Activated naive CD4-positive, alpha-beta T cell treated with anti-CD3 and anti-CD28 coated beads for 36 hours (primary cell): ENCODE measurements at places on chromosomes 5 and 9.

DNA sequence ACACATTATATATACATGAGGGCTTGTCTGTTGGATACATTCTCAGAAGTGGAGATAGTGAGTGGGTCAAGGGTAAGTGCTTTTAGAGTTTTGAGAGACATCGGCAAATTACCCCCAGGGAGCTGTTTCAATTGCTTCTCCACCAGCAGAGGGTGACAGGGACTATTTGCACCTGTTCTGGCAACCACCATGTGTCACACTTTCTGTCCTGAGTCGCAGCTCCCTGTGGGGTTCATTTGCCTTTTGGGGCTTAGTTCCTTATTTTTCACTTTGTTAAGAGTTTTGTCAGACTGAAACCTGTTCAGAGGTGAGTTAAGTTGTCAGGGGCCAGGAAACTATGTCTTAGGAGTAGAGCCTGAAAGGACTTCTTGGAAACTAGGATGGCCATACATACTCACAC lies 20.1 kb upstream of the SLC36A1 start:
- DNase-seq = peak; percentile 30

DNA sequence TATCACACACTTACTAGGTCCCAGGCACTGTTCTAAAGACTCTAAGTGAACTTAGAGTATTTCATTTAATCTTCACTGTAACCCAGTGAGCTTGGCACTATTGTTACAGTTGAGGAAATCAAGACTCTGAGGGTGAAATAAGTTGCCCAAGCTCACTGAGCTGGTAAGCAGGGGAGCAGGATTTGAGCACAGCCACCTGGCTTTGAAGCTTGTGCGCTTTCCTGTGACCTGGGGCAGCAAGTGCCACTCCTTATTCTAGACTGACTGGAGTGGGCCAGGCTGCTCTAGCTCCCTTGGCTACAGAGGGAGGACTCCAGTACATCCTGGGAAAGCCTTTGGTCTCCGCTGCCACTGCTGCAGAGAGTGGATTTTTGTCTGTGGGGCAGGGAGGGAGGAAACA lies 50.0 kb downstream of the RGS3 start:
- peak; percentile 18 for DNase-seq

- DNase-seq = no peak
Measured at GRCh38 chr5:167587772-167588437, 703.5 kb upstream of the WWC1 start.

GRCh38 chr9:6723881-6724420 lies 33.8 kb upstream of the KDM4C start:
- no peak for DNase-seq

GRCh38 chr9:3936520-3937235 lies 363.2 kb downstream of the GLIS3 start:
- no peak for DNase-seq

DNA sequence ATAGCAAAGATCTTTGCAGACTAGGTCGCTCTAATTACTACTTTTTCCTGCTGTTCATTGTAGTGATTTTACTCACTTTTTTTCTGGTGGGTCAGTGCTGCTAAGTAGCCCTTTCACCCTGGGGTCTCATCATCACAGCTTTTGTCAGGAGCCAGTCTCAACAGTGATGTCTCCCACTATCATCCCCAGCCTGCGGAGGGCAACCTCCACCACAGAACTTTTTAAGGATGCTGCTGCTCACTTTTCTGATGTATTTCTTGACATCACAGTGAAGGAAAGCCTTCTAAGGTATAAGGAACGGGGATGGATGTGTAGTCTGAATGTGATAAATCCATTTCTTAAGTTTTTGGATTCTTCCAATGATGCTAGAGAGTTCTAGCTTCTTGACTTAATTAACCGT lies 242.5 kb upstream of the RIOK2 start:
- peak; percentile 14 for DNase-seq

GRCh38 chr5:143574236-143574635 lies 170.8 kb upstream of the NR3C1 start:
- no peak for DNase-seq

- no peak for DNase-seq
Measured at GRCh38 chr5:123089914-123090660, 1.0 kb downstream of the PRDM6 start.

GRCh38 chr5:127486471-127486870 lies 31.0 kb upstream of the PRRC1 start:
- DNase-seq = no peak

DNA sequence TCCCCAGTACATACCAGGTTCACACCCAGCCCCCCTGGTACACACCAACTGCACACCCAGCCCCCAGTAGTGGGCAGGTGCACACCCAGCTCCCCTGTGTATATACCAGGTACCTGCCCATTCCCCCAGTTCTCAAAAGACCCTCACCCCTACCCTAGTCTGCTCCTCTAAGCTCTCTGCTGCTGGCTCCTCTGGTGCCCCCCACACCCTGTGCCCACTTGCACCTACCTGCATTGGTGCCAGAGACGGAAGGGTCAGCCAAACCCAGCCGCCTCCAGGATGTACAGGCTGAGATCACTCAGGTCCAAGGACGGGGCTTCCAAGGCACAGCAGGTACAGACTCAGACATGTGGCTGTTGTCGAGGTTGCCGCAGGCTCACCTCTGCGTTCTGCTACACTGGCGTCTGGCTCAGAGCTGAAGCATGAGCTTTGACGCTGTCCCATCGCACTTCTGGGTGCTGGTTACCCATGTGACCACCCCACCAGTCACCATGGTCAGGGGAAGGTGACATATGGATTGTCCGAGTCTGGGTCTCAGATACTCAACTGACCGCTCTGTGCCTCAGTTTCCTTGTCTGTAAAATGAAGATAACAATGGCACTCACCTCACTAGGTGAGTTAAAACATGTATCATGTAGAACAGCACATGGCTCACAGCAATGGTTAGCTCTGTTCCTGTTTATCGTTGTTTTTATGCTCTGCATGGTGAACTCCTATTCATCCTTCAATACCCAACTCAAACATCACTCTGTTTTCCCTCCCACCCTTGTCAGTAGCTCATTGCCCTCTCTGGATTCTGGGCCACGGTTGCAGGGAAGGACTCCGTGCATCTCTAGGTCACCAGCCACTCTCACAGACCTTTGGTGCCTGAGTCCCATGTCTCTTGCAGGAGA lies 45.3 kb upstream of the SUSD3 start:
- no peak for DNase-seq

DNA sequence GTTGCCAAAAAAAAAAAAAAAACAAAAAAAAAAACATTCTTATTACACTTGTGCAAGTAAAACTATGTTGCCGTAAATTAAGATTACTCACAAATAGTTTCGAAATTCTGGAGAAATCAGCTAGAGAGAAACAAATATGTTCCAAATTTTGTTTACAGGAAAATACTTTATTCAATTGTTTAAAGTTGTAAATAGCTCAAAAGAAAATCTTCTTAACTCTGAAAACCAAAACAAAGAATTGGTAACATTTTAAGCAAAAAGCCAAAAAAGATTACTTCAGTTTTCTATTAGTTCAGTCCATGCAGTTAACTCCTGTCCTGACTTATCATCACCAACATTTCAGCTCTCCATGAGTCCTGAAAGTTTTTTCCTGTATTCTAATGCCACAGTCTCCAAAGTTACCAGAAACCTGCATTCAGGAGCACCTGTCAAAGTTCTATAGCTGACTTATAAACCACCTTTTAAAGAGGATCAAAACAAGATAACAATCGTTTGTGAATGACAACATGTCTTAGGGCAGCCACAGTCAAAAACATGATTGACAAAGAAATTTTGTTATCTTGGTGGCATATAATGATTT lies 194.1 kb downstream of the RANBP17 start:
- no peak for DNase-seq

- DNase-seq = no peak
Measured at GRCh38 chr5:137594717-137595116, 95.6 kb upstream of the SPOCK1 start.

- DNase-seq = peak; percentile 85
Measured at GRCh38 chr9:74773886-74774479, 113.7 kb downstream of the TRPM6 start.

- DNase-seq = no peak
Measured at GRCh38 chr9:126532019-126532462, 81.7 kb upstream of the LMX1B start.

DNA sequence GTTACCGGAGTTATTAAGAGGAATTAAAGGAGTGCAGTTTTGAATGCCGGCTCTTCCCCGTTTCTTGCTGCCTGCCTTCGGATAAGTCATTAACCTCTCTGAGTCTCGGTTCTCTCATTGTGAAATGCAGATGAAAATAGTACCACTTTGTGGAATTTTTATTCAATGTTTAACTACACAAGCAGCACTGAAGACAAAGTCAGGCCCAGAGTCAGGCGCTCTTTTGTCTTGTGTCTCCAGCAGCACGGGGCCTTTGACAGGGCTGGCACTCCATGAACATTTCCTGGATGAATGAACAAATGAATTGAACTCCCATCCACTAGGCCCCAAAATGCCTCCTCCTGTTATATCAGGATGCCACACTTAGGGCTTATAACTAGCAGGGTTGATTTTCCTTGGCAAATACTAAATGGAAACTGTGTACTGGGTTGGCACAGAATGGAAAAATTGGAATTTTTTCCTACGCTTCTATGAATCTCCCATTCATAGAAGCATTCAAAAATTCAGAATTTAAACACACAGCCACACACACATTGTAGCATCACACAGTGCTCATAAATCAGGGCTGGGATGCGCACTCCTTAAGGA lies 332.8 kb downstream of the MLLT3 start:
- no peak for DNase-seq

DNA sequence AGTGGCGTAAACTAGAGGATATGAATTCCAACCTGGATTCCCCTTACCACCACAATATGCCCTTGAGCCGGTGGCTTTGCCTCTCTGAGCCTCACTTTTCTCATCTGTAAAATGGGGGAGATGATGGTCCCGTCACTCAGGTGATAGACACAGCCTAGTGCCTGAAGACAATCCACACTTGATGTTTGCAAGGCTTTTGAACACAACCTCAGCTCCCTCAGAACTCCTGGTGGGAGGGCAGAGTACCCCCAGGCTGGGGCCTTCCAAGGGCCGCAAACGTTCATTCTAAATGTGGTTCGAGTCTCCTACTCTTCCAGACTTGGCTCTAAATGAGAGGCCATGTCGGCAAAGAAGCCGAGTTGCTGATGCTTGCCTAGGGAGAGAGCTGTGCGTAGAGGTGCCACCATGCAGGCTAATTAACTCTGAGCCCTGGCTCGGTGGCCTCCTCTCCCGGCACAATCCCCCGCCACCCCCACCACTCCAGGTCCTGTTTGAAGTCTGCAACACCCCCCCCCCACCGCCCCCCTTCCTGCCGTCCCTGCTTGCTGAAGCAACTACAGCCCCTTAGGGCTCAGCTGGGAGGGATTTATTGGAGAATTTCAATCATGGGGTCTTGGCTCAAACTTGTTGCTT lies 97.7 kb upstream of the LMX1B start:
- no peak for DNase-seq

GRCh38 chr5:82821846-82822633 lies 255.2 kb downstream of the TMEM167A start:
- DNase-seq = no peak

GRCh38 chr9:88745276-88746001 lies 210.5 kb downstream of the NXNL2 start:
- DNase-seq = no peak

DNA sequence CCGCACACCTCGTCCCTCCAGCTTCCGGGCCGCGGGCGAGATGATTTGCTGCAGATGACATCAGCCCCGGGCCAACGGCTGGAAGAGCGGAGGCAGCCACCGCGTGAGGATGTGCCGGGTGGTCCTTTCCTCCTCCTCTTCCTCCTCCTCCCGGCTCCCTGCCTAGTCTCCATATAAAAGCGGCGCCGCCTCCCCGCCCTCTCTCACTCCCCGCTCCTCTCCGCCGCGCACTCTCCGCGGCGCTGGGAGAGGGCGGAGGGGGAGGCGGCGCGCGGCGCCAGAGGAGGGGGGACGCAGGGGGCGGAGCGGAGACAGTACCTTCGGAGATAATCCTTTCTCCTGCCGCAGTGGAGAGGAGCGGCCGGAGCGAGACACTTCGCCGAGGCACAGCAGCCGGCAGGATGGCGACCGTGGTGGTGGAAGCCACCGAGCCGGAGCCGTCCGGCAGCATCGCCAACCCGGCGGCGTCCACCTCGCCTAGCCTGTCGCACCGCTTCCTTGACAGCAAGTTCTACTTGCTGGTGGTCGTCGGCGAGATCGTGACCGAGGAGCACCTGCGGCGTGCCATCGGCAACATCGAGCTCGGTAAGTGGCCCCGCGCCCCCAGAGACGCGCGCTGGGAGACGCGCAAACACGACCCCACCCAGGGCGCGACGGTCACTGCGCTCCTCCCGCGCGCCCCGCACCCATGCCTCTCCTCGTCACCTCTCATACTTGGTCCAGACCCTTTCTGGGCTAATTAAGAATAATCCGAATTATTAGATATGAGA lies at the start of gene MAP1B:
Gene MAP1B (plus strand): TSS at position 345 of the 770 bp plus-strand sequence. CDS start 57 bp downstream, at position 402.
- no peak for DNase-seq

DNA sequence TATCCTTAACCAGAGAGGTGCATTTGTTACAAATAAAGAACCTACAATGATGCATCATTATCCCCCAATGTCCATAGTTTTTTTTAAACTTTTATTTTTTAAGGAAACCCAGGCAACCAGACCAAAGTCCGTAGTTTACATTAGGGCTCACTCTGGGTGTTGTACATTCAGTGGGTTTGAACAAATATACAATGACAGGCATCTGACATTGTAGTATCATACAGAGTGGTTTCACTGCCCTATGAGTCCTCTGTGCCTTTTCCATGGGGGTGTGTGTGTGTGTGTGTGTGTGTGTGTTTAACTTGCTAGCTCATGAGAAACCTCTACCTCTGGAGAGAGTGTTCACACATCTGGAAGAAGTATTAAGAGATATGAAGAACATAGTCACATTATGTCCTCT lies 141.5 kb downstream of the KDM4C start:
- no peak for DNase-seq

- no peak for DNase-seq
Measured at GRCh38 chr9:78835928-78836450, 539.1 kb downstream of the PSAT1 start.

DNA sequence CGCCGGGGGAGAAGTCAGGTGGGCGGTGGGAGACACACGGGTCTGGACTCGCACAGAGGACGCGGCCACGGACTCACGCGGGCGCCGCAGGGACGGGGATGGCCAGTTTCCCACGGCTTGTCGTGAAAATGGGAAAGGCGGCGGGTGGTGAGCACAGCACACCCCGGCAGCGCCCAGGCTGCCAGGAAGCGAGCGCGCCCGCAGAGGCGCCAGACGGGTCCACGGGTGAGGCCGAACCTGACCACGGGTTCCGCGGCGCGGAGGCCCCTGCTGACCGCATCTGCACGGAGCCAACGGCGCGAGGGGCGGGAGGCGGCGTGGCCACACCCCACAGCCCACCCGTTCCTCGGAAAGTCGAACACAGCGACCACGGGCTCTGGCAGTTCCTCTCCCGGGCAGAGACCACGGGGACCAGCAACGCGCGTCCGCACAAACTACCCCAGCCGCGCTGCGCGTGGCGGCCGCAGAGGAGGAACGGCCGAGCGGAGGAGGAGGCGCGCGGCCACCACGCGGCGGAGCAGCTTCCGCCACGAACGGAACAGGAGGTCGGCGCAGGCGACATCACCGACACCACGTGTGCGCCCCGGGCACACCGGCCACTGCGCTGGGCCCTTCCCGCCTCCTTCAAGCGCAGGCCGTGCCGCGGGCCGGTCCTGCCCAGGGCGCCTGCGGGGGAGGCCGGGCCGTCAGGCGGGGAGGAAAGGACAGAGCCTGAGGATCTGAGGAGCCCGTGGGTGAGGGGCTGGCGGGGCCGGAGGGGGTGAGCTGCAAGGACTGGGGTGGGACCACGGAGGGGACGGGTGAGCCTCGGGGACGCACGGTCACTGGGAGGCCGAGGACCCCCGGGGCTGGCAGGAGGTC lies 5.6 kb downstream of the EXD3 start:
- no peak for DNase-seq

- DNase-seq = peak; percentile 30
Measured at GRCh38 chr9:33044677-33045282, 19.7 kb downstream of the DNAJA1 start.
